ENCODE measurements at places on chromosomes 2 and 18.

DNA sequence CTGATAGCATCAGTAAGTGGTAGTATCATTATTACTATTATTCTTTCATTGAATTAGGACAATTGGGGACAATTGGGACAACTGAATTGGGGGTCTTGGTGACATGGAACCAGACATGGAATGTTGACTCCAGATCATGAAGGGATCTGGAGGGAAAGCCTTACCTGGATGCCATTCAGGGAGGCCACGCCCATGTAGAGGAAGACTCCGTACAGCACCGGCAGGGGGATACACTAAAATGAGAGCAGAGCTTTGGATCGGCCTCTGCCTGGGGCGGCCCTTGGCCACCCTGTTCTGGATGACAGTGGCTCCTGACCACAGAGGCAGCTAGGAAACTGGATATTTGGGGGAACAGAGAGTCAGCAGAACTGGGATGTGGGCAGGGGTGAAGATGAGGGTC is 29.2 kb downstream of the MTHFD2 start:
- DNase-seq: no peak

DNA sequence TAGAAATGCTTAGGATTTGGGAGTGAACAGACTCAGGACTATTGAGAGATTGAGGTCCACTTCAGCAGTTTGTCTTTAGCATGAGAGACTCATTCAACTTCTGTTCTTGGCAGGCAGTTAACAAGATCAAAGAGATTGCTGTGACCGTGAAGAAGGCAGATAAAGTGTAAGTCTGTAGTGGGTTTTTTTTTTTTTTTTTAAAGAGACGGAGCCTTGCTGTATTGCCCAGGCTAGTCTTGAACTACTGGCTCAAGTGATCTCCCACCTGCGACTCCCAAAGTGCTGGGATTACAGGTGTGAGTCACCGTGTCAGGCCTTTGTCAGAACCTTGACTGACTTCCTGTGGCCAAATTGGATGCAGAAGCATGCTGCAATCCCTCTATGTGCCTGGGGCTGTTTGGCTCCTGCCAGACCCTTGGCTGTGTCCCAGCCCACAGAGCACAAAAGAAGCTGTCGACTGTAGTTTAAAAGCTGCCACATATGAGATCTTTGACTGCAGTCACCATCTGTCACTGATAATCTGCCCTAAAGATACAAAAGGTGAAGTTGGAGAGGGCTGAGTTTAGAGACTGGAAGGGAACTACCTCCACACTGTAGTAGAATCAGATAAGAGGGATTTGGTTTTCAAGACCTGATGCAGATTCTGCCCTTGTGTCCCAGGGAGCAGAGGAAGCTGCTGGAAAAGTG is 9.9 kb downstream of the CCT7 start:
- peak; percentile 49 for DNase-seq

- DNase-seq: no peak
These were observed 597.3 kb downstream of the ERBB4 start for GRCh38 chr2:211941216-211941747.

GRCh38 chr2:197251576-197251975 is 59.0 kb downstream of the ANKRD44 start:
- no peak for DNase-seq

- peak; percentile 9 for DNase-seq
These were observed 2.9 kb downstream of the CYP26B1 start for GRCh38 chr2:72144632-72145288.

- DNase-seq: no peak
These were observed 134.4 kb downstream of the COL4A4 start for GRCh38 chr2:227029426-227030105.

DNA sequence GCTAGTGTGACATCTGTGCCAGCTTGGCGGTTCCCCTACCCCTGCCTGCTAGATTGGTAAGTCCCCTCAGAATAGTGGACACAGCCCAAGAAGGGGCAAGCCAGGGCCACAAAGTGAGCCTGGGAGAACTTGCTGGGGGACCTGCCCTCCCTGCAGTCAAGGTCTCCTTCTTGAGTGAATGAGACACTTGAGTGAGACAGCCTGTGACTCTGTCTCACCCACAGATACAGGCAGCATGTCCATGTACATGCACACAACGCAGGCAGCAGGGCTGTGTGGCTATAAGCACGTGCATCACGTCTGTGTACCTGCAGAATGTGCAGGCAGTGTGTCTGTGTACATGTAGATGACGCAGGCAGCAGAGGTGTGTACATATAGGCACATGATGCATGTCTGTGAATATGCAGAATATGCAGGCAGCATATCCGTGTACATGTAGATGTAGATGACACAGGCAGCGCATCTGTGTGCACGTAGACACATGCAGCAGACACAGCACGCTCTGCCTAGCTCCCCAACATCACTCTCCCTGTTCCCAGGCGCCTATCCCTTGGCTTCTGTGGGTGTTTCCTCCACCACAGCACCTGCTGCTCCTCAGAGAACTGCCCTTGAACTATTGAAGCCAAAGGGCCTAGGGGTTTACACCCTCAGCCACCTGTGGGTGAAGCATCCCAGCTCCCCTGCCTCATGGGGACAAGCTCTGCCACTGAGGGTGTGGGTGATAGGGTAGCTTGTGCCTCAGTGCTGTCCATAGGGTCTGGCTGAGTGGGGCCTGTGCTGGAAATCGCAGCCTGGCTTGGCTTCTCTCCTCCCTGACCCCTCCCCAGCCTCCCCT is 147.2 kb upstream of the TWIST2 start:
- DNase-seq: no peak

DNA sequence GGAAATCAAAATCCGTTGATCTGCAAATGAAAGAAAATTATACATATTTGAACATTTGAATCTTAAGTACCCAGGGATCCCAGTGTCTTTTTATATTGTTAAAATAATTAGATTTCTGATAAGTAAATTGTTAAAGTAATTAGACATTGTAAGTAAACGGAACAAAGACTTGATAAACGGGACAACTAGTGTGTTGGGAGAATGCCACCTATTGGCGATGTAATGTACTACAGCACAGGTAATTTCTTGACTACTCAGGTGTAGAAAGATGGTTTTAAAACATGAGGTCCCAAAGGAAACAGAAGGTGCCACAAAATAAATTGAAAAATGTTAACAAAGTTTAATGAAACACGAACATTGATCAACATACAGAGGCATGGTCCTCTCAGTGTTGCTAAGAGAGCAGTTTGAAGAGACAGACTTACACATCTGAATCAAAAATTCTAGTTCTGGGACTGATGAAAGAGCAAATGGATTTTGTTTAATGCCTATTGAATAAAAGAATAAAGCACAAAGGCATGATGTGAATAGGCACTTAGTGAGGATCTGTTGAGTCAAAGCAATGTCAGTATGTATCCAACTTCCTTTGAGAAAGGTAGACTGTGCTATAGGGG is 103.4 kb upstream of the RASGRP3 start:
- DNase-seq: peak; percentile 48

GRCh38 chr2:135945526-135945925 is 39.9 kb downstream of the DARS1 start:
- no peak for DNase-seq

DNA sequence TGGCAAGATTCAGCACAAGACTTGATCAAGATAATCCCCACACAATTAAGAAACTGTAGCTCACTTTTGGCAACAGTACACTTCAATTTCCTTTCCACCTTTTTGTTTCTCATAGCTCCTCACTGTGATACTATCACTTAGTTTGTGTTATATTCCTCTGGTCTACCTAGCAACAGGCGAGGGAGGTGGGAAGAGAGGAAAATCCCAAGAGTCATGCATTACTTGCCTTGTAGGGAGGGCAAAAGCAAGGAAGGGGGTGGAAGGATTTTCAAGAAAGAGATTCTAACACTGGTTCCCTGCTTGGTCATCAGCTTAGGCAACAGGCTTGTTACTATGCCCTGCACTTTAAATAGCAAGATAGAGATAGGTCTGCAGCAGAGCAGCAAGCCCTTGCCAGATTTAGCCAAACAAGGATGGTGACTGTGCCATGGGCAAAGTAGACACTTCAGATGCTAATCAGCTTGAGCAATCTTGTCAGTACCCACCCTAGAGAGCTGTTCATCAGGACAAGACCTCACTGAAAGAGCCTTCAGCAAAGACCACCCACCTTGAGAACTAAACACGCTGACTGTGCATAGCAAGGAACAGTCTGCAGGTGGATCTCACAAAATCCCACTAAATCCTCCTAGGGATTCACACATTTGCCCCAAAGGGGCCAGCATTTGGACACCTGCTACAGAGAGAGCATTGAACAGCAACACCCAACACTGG is 134.6 kb downstream of the MBD2 start:
- no peak for DNase-seq

DNA sequence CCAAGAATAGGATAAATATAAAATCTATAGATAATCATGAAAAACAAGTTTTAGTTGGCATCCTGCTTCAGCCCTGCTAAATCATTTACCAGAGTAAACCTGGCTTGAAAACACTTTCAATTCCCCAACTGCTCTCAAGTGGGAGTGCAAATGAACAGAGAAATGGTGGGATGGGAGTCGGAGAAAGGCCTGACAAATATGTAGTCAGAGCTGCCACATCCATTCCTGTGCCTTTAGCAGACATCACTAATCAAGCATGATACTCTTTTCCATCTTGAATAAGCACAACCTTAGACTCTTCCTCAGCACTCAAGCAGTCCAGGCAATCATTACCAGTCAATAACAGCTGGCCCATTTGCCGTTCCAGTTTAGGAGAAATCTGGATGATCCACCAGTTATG is 101.3 kb downstream of the ANKRD44 start:
- DNase-seq: no peak

- peak; percentile 63 for DNase-seq
These were observed 62.9 kb downstream of the AFTPH start for GRCh38 chr2:64586883-64587481.

GRCh38 chr2:127630096-127630863 is 15.7 kb upstream of the GPR17 start:
- DNase-seq: no peak

DNA sequence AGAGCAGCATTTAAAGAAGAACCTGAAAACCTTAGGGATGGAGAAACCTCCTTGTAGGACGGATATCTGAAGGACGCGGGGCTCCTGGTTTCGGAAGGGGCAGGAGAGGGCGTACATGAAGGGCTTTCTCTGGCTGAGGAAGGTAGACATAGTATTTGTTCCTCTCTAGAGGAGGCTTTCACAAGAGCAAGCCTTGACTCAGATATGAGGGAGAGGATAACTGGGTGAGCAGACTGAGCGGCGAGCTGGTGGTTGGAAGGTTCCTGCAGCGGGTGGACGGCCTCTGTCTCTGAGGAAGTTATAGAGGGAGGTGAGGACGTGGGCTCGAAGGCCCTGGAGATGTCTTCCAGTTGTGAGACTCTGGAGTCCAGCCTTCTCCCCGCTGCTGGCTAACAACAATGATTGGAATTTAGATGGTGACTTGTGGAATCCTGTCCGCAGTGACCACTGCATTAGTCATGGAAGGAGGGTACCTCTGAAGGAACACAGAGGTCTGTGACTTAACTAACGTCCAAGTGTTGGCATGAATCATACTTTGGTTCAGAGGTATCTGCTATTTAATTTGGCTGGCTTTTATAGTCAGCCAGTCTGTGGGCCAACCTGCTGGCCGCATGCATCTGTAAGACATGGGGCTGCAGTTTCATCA is 80.9 kb downstream of the ASAP2 start:
- no peak for DNase-seq

- no peak for DNase-seq
These were observed 16.9 kb upstream of the GNAL start for GRCh38 chr18:11672198-11672597.

DNA sequence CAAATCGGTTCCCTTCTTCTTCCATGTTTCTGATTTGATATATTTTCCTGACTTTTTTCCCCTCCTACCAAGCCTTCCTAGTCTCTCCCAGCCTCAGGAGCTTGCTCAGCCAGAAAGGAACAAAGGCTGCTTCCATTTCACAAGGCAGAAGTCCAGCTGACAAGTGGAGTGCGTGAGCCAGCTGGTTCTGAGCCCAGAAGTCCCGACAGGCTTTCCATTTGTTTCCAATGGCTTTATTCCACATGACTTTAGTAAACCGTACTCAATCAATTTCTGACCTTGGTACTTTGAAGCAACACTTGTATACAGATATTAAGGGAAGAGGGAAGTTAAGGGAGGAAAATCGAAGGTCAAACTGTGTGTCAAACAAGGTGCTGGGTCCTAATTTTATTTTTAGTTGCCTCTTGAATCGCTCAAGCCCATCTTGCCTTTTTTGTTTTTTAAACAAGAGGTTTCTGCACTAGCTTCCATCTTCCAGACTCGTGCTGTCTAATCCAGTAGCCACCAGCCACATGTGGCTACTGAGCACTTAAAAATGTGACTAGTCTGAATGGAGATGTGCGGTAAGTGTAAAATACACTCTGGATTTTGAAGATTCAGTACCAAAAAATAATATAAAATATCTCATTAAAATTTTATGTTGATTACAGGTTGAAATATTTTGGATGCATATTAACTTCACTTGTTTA is 36.2 kb downstream of the WIPF1 start:
- peak; percentile 76 for DNase-seq

GRCh38 chr2:55452879-55453278 is 33.2 kb upstream of the CCDC88A start:
- DNase-seq: no peak

GRCh38 chr2:237691029-237691907 is 63.9 kb downstream of the LRRFIP1 start:
- DNase-seq: no peak

- no peak for DNase-seq
These were observed 2.5 kb upstream of the GPR39 start for GRCh38 chr2:132414081-132414480.

DNA sequence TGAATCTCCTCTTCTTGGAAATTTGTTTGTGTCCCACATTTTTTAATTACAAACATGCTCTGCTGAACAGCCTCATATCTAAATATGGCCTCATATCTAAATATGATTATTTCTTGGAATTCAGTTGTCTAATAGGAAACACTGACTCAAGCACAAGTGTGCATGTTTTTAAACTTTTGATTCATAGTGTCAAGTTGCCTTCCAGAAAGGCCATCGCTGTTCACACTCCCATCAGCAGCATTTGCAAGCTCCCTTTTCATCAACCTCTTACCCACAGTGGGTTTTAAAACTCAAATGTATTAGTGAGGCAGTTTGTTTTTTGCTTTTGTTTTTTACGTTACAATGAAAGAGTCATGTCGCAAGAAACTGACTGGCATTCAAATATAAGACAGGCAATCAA is 65.2 kb upstream of the SMAD2 start:
- DNase-seq: no peak

DNA sequence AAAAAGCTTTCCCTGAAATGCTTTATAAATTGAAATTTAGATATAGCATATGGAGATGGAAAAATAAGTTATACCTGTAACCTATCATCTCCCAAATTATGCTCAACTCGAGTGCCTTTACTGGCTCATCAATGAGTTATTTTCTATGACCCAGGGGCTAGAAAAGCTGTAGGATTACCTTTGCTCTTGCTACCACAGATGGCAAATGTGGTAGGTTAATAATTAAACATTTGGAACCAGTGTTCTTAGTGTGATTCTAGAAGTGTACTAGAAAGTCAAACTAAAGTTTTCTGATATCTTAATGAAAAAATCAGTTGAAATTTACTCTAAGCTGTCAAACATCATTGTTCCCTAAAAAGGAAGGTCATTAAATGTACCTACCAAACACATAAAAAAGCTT is 22.5 kb downstream of the ALS2 start:
- DNase-seq: no peak

GRCh38 chr2:3483227-3483985 is 35.9 kb downstream of the ADI1 start:
- DNase-seq: no peak

All from NCI-H1694 (cell line).